ENCODE measurements at places on chromosomes 16 and 17.

GRCh38 chr16:17252064-17252463, 218.7 kb downstream of the XYLT1 start:
- DNase-seq: no peak

- no peak for DNase-seq
Measured at GRCh38 chr17:77254951-77255825, 114.4 kb downstream of the SEC14L1 start.

- no peak for DNase-seq
Measured at GRCh38 chr17:64355536-64356303, 34.9 kb downstream of the PECAM1 start.

DNA sequence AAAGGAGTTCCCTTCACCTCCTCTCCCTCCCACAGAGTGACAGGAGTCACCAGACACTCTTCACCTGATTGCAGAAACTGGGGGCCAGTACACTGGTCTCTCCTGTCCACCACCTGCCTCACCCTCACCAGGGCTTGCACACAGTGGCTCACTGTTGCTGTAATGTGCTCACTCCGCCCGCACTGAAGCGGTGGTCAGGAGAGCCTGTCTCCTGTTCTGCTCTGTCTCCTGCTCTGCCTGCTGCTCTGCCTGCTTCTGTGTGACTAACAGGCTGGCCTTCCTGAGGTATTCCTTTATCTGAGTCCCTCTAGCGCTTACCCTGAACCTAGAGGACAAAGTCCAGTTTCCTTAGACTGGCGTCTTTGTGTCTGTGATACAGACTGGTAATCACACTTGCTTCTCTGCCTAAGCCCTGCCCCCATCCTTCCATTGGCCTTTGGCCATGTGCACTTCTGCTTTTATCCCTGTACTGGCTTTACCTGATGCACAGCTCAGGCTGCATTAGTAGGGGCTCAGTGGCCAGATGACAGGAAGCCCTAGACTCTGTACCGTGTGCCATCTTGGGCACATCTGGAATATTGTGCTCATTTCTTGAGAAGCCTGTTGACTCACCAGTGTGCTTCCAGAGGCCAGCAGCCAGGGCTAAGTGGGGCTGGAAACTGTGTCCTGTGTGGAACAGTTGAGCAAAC, 13.3 kb downstream of the PROCA1 start:
- no peak for DNase-seq

- no peak for DNase-seq
Measured at GRCh38 chr16:58855291-58855863, 121.3 kb upstream of the GOT2 start.

- no peak for DNase-seq
Measured at GRCh38 chr16:11464241-11464640, 119.0 kb downstream of the RMI2 start.

- DNase-seq: no peak
Measured at GRCh38 chr16:407253-407652, 5.6 kb downstream of the DECR2 start.

DNA sequence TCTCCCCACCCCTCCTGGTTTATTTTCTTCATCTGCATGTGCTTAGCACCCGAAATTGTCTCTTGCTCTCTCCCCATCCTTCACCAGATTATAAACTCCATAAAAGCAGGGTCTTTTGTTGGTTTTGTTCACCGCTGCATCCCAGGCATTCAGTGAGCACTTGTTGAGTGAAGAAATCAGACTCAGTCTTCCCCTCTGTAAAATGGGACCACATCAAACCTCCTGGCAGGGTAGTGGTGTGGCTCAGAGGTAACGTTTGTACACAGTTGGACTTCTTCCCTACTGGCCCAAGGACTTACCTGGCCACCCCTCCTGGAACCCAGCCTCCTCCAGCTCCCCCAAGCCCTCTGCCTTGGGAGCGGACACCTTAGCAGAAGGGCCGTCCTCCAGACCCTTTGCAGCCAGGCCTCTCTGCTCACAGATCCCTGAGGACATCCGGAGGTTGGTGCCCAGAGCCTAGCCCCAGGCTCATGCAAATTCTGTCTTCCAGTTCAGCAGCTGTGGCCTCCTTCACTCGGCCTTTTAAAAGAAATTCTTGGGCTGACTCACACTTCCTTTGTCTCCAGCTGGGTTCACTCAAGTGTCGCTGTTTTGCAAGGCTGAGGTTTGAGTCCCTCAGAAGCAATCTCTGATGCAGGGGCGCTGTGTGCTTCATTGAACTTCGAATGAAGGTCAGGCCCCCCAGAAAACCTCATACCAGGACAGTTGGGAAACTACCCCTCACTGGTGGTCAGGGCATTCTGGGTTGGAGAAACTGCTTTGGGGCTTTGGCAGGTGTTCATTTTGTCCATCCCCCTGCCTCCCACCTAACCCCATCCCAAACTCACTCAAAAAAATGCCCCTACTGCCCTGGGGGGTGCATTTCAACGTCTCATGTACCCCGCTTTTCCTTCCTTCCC, 16.8 kb upstream of the RMI2 start:
- no peak for DNase-seq

Data from C1 segment of cervical spinal cord (tissue), 14 donors.